Activated CD4-positive, alpha-beta T cell treated with anti-CD3 and anti-CD28 coated beads, Interleukin-10, Interleukin-2, amounts not matched to agents 100 ng/mL and 50 ng/mL, durations not matched to agents 16 hours and 8 hours (primary cell): ENCODE measurements at places on chromosomes 2 and 18.
A peak's percentile ranks its signal among the peaks of the same experiment; 100 is the strongest.

DNA sequence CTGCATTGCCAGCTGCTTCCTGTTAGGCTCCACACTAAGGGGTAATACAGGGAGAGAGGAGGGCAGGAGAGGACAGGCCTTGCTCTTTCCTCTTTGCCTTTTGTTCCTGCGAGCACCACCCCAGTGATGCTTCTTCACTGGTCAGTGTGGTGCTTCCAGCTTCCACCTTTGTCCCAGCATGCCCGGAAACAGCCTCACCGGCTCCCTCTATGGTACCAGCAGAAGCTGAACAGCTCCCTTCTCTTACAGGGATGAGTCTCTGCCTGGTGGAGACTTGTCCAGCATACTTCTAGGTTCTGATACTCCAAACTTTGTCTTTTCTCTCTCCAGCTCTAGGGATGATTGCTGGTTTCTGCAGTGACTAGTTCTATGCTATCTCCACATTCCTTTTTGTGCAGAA lies 413.3 kb downstream of the TSN start:
- DNase-seq: no peak

DNA sequence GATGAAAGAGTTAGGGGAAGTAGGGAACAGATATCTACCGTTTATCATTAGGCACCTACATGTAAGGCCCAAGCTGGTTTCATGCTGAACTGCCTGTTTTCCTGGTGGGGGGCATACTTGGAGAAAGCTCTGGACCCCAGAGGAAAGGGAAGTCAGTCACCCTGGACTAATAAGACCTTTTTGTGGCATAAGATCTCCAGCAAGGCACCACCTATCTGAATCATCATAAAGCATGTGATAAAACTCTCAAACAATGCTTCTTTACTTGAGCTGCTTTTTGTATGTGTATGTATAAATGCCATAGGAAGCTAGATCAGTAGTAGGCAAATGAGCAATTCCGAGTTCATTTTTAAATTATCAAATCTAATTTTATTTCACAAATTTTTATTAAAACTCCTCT lies 104.8 kb downstream of the TANC1 start:
- no peak for DNase-seq

GRCh38 chr2:183214680-183215079 lies 90.4 kb downstream of the NUP35 start:
- peak; percentile 59 for DNase-seq

DNA sequence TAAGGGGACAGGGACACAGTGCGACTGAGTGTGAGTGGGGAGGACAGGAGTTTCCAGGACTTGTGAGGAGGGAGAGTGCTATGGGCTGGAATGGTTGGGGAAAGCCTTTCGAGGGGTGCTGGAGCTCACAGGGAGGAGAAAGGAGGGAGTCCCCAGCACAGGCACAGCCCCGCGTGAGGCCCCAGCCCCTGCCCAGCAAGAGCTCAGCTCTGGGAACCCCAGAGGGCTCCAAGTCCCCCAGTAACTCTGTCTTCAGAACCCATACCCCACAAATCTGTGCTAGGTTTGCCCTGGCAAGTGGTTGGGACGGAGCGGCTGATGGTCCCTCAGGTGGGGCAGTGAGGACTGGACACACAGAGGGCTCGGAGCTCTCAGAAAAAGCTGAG lies 75.4 kb downstream of the SFXN5 start:
- DNase-seq: no peak

DNA sequence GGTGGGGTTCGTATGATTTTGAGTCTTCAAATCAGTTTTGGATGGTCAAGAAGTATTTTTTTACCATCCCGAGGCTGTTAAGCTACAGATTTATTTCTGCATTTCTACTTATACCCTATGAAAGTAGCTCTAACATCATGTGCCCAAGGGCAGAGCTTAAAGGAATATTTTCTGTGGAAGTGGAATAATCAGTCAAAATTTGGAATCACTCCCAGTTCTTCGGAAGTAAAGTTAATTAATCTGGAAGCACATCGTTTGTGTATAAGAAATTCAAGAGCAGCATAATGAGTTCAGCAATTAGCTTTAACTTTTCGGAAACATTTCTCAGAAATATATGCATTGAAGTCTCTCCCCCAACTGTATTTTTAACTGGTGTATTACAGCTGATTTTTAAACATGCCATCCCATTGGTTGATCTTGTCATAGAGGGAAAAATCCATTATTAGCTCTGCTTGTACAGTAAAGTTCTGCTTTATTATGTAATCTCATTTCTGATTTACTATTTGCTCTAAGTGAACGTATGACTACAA lies 510.1 kb downstream of the DCC start:
- DNase-seq: no peak

DNA sequence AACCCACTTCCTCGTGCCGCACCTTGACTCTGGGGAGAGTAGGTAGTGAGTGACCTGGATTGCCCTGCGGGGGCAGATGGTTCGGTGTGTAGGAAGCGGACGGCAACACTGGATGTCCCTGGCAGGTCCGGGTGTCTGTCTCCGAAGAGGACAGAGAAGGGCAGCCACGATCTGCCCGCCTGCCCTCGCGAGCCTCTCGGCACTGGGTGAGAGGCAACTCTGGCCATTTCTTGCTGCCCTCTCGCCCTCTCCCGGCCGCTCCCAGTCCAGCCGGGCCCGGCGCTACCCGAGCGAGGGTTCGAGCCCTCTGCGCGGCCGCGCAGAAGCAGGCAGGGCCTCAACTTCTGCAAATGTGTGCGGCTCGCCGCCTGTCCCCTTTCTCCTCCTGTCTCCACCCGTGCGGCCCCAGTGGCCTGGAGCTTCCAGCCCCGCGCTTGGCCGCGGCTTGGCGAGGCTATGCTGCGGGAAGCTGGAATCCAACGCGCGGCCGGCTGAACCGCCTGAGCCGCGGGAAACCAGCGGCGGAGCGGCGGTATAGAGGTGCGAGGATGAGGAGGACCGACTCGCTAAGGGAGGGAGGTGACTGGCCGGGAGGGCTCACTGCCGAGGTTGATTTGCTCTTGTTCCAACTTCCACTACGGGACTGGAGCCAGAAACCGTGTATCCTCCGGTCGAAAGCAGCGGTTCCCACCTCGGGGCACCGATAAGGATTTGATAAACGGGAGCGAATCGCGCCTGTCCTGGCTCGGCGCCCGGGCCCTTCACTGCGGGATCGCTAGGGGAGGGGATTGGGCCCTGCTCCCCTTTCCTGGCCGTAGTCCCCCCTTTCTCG lies 1.5 kb downstream of the EPAS1 start:
- DNase-seq: peak; percentile 27

GRCh38 chr2:216298719-216299495 lies 73.4 kb downstream of the MARCHF4 start:
- DNase-seq: no peak

GRCh38 chr2:109373791-109374547 lies 239.8 kb downstream of the SEPTIN10 start:
- DNase-seq: no peak

GRCh38 chr2:200962811-200963123 lies 693 bp downstream of the ORC2 start:
- DNase-seq: no peak

DNA sequence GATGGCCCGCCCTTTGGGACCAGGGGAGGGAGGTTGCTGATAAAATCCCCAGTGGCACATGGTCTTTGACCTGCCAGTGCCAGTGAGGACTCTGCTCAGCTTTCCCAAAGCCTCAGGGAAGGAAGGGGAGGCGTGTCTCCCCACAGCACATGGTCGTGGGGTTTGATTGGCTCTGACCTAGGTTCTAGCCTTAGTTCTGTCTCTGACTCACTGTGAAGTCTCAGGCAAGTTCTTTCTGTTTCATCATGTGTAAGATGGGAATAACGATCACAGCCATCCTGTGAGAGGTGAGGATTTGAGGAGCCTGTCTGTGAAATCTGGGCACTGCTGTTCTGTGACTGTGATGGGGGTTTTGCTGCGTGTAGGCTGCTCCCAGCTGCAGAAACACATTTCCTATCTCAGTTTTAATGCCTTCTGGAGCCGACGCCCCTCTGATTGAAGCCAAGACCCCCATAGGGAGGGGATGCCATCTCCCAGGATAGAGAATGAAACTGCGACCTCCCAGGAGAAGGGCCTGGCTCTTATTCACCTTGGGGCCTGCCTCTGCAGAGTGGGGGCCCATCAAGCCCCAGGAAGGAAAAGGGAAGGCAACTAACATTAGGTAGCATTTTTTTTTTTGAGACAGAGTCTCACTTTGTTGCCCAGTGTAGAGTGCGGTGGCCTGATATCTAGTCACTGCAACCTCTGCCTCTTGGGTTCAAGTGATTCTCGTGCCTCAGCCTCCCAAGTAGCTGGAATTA lies 84.0 kb downstream of the DDX1 start:
- DNase-seq: no peak

GRCh38 chr18:48393776-48394175 lies 15.4 kb downstream of the ZBTB7C start:
- DNase-seq: no peak

DNA sequence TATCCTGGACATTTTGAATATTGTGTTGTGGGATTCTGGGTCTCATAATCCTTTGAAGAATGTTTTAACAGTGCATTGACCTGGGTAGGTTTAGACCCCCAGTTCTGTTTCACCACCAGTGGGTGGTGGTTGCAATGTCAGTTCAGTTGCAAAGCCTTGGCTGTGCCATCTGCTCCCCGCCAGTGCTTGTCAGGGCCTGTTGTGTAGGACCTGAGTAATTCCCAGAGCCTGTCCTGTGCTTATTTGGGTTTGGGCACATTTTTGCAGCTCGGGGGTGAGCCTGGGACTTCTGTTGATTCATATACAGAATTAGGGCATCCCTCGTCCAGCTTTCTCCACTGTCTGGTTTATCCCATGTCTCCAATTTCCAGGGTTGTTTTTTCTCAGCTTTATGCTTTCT lies 24.8 kb downstream of the ATP9B start:
- DNase-seq: no peak

DNA sequence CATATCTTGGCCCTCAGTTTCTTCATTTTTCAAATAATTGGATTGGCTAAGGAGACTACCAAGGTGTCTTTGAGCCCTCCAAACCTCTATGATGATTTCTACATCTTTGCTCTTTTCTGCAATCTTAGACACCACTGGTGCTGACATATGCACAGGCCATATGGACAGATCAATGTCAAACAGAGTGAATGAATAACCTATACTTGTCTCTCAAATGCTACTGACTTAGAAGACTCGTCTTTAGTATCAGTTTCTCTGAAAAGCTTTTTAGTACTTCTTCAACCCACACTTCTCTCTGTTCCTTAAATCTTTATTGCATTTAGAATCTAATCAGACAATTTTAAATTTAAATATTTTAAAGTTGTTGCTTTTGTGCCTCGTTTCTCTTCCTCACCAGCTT lies 258.2 kb downstream of the LTBP1 start:
- DNase-seq: no peak

DNA sequence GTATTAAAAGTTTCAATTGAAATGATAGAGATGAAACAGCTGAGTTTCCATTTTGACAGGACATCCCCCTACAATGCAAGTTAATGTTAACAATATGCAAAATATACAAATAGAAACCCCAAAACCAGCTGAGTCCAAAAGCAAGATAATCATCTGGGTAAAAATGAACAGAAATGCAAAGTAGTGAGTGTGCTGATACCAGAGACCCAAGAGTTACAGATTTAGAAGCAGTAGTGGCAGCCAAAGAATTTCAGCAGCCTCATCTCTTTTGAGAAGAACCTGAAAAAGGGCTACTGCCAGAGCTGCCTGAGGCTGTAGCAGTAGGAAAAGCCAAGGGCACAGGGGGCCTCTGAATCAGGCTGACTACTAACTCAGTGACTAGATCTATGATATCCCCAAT lies 82.6 kb downstream of the THADA start:
- no peak for DNase-seq

DNA sequence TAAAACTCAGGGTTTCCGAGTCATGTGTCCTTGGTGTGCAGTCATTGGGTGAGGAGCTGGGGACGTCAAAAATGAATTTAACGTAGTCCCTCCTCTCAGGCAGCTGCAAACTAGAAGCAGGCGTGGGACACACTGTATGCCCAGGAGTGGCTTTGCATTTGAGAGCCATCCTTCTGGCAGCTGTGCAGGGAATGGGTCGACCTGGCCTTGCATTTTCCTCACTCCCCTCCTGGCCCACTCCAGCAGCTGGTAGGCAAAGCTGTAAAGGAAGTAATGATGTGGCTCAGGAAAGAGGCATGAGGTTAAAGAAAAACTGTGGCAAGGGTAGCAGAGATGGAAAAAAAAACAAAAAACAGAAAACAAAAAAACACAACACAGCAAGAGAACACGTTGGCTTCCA lies 46.5 kb downstream of the RNF144A start:
- no peak for DNase-seq

DNA sequence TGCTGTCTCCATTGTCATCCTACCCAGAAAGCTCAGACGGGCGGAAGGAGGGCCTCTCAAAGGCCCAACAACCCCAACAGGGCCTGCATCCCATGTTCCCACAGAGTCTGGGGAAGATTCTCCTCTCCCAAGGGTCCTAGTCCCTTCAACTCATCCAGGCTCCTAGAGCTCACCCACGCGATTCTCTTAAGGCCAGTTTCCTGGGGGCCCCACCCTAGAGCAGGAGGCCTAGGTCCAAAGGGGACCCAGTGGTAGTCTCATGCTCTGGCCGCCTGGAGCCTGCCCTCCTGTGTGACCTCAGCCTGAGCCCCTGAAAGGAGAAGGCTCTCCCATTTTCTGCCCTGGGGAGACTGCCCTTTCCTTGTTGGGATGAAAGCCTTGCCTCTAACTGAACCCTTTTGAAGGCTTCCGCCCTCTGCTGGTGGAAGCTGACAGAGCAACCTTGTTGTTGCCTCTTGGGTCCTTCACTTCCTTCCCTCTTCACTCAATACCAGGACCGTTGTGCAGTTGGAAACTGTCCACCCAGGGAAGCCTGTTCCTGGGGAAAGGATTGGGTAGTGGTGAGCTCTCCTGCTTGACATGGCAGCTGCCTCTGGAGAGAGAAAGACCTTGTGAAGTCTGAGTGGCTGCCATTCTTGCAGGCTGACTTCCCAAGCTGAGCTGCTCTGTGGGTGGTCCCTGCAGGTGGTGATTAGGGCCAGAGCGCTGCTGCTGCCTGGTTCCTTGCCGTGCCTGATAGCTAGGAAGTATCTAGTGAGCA lies 86.0 kb upstream of the ALPP start:
- DNase-seq: peak; percentile 64
